ENCODE measurements at places on chromosomes 2 and 18.

DNA sequence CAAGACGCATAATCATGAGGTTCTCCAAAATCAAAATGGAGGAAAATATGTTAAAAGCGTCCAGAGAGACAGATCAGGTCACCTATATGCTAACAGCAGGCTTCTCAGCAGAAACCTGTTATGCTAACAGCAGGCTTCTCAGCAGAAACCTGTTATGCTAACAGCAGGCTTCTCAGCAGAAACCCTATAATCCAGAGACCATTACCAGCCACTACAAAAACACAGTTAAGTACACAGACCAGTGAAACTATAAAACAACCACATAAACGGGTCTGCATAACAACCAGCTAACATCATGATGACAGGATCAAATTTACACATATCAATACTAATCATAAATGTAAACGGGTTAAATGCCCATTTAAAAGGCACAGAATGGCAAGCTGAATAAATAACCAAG is 1548.4 kb upstream of the TMEFF2 start:
- no peak for DNase-seq

- no peak for DNase-seq
Observed at GRCh38 chr2:224442071-224442967, 40.4 kb upstream of the FAM124B start.

DNA sequence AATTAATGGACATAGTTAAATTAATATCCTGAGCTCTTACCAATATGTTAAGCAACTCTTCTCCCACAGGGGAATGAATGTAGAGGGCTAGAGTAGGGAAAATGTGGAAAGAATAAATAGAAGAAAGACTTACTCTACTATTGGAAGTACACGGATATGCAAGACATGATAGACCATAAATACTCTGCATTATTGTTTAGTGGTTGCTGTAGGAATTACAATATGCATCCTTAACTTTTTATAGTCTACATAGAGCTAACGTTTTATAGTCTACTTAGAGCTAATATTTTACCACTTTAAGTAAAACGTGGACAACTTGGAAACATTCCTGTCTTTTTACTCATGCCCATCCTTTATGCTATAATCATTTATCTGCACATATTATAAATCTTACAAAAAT is 163.8 kb upstream of the GALNT5 start:
- no peak for DNase-seq

DNA sequence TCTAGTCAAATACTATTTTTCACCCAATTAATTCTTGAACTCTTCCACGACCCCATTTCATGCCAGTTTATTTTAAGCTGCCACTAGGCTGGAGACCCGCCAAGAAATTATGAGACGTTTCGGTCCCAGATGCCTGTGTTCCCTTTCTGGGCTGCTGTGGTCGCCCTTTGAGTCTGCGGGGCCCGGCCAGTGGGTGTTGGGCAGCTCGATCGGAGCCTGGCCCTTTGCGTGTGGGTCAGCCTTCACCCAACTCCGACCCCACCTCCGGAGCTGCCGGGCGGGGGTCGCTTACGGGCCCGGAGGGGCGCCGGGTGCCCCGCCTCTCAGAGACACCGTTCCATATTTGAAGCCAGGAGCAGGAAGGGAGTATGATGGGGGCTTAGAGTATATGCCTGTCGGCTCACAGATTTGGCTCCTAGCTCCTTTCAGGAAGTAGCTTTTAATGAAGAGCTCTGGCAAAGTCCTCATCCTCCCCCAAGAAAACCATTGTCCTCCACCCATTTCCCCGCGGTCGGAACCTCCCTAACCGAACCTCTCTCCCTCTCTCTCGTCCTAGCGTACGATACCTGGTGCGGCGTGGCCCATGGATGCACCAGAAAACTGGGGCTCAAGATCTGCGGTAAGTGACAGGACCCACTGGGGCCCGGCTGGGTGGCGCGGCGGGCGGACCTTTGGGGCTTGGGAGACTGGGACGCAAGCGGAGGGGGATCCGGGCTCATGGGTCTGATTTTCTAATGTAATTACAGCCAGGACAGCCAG is 5.0 kb downstream of the GAD1 start:
- DNase-seq: no peak

DNA sequence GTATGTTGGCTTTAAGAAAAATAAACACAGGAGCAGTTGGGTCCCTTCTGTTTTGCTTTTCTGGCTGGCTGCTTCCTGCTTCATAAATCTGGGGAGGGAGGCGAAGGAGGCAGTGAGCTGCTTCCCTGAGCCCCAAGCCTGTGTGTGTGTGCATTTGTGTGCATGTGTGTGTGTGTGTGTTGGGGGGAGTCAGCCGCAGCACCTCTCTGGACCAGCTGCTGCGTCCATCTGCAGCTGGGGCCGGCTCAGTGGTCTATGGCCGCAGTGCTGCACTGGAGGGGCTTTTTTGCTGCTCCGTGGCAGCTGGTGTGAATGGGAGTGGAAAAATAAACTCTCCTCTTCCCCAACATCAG is 192.3 kb downstream of the RNF144A start:
- DNase-seq: no peak

- DNase-seq: no peak
Observed at GRCh38 chr2:235766278-235766677, 272.4 kb downstream of the AGAP1 start.

GRCh38 chr2:6945087-6945813 is 28.0 kb downstream of the RNF144A start:
- DNase-seq: no peak

DNA sequence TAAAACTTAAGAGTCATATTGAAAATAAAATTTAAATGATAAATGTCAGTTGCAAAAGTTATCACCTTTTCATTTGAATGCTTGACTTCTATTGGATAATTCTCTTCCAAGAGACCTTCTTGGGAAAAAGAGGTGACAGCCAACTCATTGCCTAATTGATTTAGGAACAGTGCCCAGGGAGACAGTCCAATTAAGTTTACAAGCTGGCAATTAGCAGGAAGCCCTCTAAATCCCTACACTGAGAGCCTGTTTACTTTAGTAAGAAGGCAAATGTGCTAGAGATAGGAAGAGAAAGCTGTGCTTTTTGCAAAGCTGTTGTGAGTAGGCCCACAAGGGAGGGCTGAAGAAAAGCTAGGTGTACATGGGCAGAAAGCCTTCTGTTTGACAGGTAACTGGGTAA is 189.1 kb downstream of the WDPCP start:
- no peak for DNase-seq

DNA sequence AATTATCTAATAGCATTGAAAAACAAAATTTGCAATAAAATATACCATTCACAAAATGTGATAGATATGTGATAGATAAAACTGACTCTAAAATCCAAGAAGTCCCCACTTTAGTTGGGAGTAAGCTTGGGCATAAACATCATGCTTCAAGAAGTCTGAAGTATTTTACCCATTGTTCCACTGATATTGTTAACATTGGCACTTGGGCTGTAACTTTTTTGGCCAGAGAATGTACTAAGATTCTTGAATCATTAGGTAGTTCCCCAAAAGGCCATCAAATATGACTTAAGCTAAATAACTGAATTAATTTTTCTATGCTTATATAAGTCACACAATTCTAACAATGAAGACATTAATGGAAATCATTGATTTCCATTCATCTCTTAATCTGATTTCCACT is 413.6 kb downstream of the CDH2 start:
- DNase-seq: no peak

- no peak for DNase-seq
Observed at GRCh38 chr18:63037491-63037890, 282.1 kb downstream of the BCL2 start.

- no peak for DNase-seq
Observed at GRCh38 chr2:34025196-34025595, 426.1 kb upstream of the FAM98A start.

DNA sequence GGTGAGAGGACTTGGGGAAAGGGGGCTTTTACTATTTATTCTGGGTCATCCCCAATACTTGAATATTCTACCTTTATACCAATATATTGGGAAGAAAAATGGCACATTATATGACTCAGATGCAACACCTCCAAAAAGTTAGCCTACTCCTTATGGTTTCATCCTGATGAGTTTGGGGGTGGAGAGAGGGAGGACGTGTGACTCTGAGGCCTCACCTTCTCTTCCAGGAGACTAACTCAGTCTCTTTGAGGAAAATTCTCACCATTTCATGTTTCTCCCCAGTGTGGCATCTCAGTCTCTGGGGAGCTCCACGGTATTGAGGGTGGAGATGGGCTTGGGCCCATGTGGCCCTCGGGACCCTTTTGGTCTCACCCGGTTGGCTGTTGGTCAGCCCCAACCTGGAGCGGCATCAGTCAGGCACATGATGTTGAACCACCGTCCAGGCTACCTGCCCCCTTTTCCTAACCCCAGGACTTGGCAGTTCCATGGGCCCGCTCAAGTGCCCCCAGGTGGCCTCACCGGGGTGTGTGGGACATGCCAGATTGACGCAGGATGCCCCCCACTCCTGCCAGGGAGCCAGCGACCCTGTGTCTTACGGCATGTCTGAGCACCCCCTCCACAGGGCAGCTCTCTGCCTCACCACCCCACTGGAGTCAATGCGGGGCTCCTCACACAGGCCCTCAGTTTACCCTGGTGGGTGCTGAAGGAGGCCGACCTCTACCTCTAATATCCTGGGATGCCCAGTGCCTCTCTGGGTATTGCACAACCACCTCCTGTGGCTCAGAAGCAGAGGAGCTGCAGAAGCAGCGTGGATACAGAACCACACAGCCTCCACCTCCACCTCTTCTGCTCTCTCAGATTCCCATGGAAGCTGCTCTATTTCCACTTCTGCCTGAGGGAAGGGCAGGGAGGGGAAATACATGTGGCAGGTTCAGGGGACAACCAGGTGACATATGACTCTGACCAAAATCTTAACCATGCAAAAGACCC is 297.4 kb downstream of the EIPR1 start:
- DNase-seq: no peak

DNA sequence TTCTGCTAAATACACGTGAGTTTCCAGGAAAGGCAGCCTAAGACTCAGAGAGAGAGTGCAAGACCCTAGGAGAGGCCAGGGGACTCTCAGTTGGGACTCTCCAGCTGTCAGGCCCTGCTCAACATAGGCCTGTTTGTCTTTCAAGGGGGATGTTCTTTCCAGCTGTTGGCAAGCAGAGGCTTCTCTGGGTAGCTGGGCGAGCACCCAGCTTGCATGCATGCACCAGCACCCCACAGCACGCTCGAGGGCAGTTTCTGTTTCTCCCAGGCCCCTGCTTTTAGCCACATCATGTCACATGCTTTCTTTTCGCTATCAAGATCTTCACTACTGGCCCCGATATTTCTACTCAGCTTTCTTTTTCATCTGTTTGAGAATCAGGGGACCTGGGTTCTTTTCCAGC is 479.3 kb upstream of the HS6ST1 start:
- DNase-seq: no peak

GRCh38 chr2:144459937-144460336 is 60.0 kb downstream of the ZEB2 start:
- DNase-seq: peak; percentile 13
